Renal pelvis (tissue), 12 donors: ENCODE measurements at places on chromosomes 13 and 19.

DNA sequence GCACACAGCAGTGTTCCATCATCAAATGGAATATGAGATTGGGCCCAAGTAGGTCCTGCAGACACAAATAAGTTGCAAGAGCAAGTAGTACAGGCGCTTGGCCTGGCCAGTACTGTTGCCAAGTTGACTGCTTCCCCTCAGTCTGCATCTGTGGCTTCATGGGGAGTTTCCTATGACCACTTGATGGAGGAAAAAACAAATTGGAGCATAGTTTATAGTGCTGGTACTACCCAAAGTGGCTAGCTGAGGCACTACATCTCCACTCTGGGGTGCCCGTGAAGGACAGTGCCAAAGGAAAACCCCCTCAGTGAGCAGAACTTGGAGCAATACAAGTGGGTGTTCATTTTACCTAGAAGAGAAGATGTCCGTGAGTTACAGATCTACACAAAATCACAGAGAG, 10.6 kb upstream of the ALOX5AP start:
- no peak for DNase-seq

- DNase-seq, result no peak
Measured at GRCh38 chr19:28221736-28222135, 991.2 kb downstream of the UQCRFS1 start.

GRCh38 chr19:3721887-3722442, 13.8 kb downstream of the TJP3 start:
- no peak for DNase-seq

DNA sequence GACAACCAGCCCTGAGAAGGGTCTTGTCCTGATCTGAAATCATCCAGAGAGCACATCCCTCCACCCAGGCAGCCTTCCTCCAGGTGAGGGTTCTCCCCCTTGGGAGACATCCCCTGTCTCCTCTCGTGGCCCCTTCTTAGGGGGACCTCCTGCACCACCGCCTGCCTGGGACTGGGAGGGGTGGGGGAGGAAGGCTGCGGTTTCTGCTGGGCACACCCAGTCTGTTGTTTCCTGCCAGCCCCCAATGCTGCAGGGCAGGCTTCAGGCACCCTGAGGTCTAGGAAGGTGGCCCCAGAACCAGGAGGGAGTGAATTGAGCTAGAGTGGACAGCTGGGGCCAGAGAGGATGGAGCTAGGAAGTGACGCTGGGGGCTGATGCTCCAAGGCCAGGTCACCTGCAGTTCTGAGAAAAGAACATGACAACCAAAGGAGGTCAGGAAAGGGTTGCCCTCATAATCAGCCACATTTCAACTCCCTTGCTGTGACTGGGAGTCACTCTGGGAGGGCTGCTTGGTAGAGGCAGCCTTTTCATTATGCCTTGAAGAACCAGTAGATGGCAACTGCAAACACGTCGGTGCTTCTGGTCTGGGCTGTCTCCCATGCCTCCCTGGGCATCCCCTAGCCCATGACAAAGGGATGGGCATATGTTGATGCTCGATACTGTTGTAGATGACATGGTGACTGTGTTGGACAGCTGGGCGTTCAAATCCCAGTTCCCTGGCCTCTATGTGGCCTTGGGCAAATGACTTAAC, 1.4 kb downstream of the ARHGEF18 start:
- DNase-seq, result no peak

DNA sequence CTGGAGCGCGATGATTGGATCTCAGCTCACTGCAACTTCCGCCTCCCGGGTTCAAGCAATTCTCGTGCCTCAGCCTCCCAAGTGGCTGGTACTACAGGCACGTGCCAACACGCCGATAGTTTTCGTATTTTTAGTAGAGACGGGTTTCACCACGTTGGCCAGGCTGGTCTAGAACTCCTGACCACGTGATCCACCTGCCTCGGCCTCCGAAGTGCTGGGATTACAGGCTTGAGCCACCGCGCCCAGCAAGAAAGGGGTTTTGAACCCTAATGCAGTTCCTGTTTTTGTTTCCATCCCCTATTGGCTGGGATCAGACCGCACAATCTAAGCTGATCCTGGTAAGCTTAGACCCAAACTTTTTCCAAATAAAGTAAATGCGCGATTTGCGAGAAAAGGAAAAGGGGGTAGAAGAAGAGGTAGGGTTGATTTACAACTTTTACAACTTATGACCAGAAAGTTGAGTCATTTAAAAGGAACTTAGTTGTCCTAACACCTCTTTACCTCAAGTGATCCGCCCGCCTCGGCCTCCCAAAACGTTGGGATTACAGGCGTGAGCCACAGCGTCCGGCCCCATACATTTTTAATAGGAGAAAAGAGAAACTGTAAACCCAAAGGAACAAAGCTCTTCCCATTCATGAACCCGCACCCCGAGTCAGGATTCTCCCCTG, 764 bp downstream of the ZNF626 start:
- peak; percentile 11 for DNase-seq

- no peak for DNase-seq
Measured at GRCh38 chr13:31436478-31436877, 236.7 kb downstream of the B3GLCT start.

DNA sequence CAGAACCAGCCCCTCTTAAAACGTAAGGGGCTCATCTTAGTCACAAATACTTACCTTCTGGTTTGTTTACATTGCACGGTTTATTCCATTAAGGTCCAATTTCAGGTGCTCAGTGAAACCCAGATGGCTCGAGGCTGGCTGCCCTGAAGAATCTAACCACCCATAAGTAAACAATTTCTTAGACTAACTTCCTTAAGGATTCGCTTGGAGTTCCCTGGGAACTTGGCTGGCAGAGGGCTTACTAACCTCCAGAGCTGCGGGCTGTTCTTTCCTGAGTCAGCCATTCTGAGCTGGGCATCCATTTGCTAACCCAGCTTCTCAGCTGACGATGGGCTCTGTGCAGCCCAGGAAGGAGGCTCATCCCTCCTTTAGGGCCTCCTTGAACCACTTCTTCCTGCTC, 262.1 kb downstream of the FGF9 start:
- DNase-seq, result no peak

DNA sequence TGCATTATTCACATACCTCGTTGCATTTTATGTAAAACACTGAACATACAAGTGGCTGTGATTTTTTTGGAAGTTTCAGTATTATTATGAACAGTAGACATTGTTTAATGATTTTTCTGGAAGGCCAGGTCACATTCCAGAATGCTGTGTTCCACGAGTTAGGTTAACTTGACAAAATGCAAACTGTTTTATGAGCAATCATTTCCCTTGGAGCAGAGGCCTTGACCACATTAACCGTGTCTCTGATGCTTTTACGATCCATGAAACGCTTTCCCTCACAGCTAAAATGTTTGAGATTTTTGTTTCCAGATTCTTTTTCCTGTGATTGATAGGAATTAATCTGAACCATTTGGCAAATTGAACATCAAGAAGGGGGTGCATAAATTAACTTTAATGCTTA, 57.8 kb downstream of the MBNL2 start:
- DNase-seq, result peak; percentile 74
